Nephron progenitor cell (in vitro differentiated cells): ENCODE measurements at places on chromosomes 12 and 14.
A peak's percentile ranks its signal among the peaks of the same experiment; 100 is the strongest.

DNA sequence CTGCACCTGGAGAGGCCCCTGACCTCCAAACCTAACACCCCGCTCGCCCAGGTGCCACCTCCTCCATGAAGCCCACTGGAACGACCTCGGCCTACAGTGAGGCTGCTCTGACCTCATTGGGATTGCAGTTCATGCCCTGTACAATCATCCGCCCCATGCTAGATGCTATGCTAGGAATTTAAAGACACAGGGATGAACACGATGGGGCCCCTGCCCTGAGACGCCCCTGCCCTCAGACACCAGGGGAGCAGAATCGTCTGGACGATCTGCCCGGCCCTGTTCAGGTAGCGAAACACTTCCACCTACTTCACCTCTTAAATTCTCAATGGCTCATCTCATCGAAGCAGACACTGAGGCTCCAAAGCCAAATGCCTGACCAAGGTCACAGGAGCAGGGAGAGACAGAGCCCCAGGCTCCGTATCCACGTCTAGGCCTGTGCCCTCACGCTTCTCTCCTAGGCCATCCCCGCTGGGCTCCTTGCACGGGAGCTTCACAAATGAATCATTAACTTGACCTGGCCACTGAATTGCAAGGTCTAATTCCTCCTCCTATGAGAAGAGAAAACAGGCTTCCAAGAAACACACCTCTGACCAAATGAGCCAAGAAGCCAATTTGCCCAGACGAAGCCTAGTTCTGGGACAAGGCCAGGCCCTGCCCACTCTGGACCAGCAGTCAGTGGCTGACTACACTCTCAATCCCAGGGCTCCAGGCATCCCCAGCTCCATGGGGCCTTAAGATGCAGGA is 35.2 kb downstream of the SCARB1 start:
- peak overlapping the region; percentile 73 for H3K27ac ChIP-seq
- H3K4me3 ChIP-seq = no peak overlapping the region
- peaks cover 8% of the 10 kb centered on the region for H3K27me3 ChIP-seq

DNA sequence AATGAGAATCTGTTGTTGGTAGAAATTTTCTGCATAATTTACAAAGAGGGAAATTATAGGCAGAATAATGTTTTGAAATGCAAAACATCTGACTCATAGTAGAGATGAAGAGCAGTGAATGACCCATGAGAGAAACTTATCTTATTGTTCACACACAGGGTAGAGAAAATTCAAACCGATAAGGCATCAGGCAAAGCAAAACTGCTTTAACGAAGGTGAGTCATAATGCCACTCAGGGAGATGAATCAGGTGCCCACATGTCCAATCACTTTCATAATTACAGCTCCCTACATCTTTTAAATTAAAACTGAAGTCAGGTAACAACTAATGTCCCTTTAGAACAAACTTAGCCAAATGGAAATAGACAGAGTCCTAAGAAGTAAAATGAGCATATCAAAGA is 265.6 kb upstream of the GARIN6 start:
- H3K4me1 ChIP-seq = peaks cover 6% of the 10 kb centered on the region
- no peak for DNase-seq
- H3K4me3 ChIP-seq = no peak overlapping the region
- H3K36me3 ChIP-seq = no peaks in the 10 kb centered on the region
- H3K27me3 ChIP-seq = no peaks in the 10 kb centered on the region
- no peak overlapping the region for H3K27ac ChIP-seq

- H3K27me3 ChIP-seq = no peaks in the 10 kb centered on the region
- peak overlapping the region; percentile 29 for H3K27ac ChIP-seq
- H3K36me3 ChIP-seq = peaks cover 47% of the 10 kb centered on the region
These were observed 14.9 kb downstream of the C2CD5 start for GRCh38 chr12:22529281-22530060.

DNA sequence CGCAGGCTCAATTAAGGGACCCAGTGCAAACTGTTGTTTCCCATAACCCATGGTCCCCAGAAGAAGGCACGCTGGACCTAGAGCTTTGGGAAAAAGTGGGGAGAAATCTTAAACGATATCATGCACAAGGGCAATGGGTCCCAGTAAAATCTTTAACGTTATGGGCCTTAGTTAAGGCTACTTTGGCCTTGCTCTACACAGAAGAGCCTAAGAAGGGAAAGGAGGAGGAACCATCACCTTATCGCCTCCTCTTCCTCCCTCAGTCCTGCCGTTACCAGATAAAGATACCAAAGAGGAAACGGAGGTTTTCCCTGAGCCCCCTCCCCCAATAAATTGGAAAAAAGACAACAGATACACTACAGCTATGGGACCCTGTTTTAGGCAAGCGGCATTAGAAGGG is 116.9 kb downstream of the PPHLN1 start:
- H3K4me1 ChIP-seq = no peaks in the 10 kb centered on the region
- no peak for DNase-seq
- peaks cover 84% of the 10 kb centered on the region for H3K36me3 ChIP-seq
- no peaks in the 10 kb centered on the region for H3K27me3 ChIP-seq
- no peak overlapping the region for H3K4me3 ChIP-seq

DNA sequence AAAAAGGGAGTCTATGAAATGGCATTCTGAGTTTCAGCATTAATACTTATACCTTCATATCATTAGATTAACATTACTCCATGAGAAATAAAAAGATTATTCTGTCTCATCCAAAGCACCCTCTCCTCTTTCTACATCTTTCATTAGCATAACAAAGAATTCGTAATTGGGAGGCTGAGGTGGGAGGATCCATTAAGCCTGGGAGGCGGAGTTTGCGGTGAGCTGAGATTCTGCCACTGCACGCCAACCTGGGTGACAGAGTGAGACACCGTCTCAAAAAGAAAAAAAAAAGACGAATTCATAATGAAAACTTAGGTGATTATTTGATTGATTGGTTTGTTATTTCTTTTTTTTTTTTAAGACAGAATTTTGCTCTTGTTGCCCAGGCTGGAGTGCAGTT is 1.8 kb upstream of the CDK17 start:
- peaks cover 3% of the 10 kb centered on the region for H3K27me3 ChIP-seq
- H3K27ac ChIP-seq = no peak overlapping the region
- no peak for DNase-seq
- no peaks in the 10 kb centered on the region for H3K36me3 ChIP-seq
- H3K4me1 ChIP-seq = peaks cover 29% of the 10 kb centered on the region

DNA sequence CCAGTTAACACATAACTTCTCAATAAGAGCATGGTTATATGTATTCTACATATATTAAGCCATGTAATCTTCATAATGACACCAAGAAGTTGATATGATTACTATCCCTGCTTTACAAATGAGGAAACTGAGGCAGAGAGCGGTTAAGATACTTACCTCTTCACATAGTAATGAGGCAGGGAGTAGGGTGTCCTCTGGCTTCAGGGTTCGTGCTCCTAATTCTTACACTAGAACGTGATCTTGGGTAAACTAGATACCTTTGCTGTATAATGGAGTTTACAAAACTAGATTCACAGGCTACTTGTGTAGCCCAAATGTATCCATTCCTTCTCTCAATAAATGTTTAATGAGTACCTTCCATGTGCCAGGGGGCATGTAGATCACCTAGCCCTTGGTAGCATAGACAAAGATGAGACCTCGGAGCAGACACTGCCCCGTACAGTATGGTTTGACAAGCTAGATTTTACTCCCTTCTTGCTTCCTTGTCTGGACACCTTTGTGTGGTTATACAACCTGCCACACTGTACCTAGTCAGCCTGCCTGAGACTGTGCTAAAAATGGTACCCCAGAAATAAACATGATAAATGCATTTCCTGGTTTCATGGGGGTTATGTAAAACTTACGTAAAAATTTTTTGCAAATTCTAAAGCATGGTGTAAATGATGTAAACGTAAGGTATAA is 991.8 kb downstream of the VRK1 start:
- no peak overlapping the region for H3K27ac ChIP-seq
- no peak overlapping the region for H3K4me3 ChIP-seq
- peaks cover 9% of the 10 kb centered on the region for H3K27me3 ChIP-seq
- H3K36me3 ChIP-seq = no peaks in the 10 kb centered on the region
- H3K4me1 ChIP-seq = no peaks in the 10 kb centered on the region
